Airway epithelial cell (primary cell): ENCODE measurements at places on chromosomes 5 and 9. TPM values are rescaled to one million over a fixed set of nuclear protein-coding genes. Genes with fewer than 3 reads are reported as not detected.

The COL5A1 gene
- 16.2 and 21.2 TPM in 2 replicates for total RNA-seq

The CXCL14 gene
- total RNA-seq = 7.1 and 8.5 TPM in 2 replicates

The TEK gene
- under 0.01 and 0.09 TPM in 2 replicates for total RNA-seq

The CDH12 gene
- not detected in 2 replicates for total RNA-seq

The ZNF300 gene
- 3.7 and 4.0 TPM in 2 replicates for total RNA-seq

The EQTN gene
- 0.78 TPM in 1 of 2 replicates, not detected in the other for total RNA-seq

The OR1J2 gene
- not detected in 2 replicates for total RNA-seq

The PCDHB4 gene
- total RNA-seq = not detected in 2 replicates

The SLC34A3 gene
- total RNA-seq = 0.14 TPM in 1 of 2 replicates, not detected in the other

The PCDHGA12 gene
- 4.7 and 5.6 TPM in 2 replicates for total RNA-seq
